Left hindlimb (tissue), 1 donor: ENCODE measurements at places on chromosomes 2 and 18.

DNA sequence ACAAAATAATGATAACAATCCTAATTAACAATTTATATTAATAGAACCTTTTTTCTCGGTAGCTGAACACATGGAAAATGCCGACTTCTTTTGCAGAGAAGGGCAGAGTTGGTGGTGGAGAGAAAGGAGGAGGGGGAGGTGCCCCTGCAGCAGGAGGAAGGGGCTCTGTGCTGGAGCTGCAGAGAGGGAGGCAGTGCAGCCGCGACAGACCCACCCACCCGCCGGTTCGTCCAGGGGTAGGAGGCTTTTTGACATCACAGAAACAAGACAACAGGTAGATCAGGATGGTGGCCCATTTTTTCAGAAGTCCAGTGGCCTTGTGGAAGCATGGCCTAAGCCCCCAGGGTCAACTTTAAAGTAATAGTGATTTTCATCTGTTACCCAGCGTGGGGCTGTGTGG lies 321.1 kb upstream of the SALL3 start:
- DNase-seq: no peak

- DNase-seq: no peak
These were observed 79.8 kb downstream of the PTGR3 start for GRCh38 chr18:75128911-75129716.

DNA sequence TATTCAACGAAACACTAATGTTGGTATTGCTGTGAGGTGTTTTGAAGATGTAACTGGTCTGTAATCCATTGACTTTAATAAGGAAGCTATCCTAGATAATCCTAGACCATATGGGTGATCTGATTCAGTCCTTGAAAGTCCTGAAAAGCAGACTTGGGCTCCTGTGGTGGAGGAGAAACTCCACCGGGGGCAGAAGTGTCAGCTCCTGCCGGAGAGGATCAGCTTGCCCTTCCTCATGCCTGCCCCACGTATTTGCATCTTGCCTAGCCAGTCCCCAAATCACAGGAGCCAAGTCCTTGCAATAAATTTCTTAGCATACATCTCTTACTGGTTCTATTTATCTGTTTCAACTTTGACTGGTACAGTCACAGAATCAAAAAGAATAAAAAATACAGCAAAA lies 144.2 kb upstream of the DLGAP1 start:
- no peak for DNase-seq

- DNase-seq: peak; percentile 45
These were observed 84.6 kb downstream of the MAIP1 start for GRCh38 chr2:200039724-200040650.

- no peak for DNase-seq
These were observed 22.5 kb downstream of the EPAS1 start for GRCh38 chr2:46319711-46320110.

DNA sequence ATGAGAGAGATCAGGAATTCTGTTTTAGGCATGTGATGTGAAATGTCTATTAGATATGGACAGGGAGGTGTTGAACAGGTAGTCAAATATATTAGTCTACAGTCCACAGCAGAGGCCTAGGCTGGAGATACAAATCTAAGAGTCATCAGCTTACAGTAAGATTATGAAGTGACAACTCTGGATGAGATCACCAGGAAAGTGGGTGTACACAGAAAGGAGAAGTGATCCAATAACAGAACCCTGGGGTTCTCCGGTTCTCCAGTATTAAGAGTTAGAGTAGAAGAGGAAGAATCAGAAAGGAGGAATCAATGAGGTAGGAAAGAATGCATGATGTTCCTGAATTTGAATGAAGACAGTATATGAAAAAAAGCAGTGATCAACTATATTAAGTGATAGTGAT lies 362.3 kb downstream of the FIGN start:
- DNase-seq: no peak
